Neural crest cell (in vitro differentiated cells): ENCODE measurements at places on chromosomes 11 and 22. TPM values are rescaled to one million over a fixed set of nuclear protein-coding genes. Genes with fewer than 3 reads are reported as not detected.

Gene APOA5
- not detected in 2 replicates for total RNA-seq

Gene PDE2A
- 2.0 and 3.0 TPM in 2 replicates for total RNA-seq

DNA sequence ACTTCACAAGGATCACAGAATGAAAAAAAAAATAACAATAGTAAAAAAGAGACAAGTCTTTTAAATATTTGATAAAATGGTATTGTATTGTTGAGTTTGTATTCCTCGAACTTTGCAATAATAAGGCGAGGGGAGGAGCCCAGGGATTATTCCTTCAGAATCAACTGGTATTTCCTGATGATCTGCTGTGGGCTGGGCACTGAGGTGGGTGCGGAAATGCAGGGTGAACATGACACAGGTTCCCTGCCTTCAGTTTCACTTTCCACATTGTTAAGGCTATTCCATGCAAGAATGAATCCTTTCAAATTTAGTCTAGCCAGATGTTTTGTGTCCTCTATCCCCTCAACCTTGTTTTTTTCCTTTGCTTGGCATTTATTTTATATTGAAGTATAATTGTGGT, 2.1 kb upstream of the EIF3M start:
- no peaks in the 10 kb centered on the region for H3K36me3 ChIP-seq
- H3K4me1 ChIP-seq = peaks cover 30% of the 10 kb centered on the region
- H3K27me3 ChIP-seq = peaks cover 3% of the 10 kb centered on the region
- H3K27ac ChIP-seq = no peak overlapping the region

DNA sequence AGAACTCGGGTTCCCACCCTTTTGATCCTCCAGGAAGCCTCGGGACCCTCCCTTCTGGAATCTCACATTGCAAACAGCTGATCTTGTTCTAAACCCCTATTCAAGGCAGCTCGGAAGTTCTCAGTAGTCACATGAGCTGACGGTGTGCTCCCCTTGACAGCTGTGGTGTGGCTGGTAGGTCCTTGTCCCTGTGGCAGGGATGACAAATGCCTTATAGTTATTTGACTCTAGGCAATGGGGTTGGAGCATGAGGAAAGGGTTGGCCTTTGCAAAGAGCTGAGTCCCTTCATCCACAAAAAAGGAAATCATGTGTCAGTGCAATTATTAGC, 23.6 kb downstream of the EIF4G2 start:
- no peaks in the 10 kb centered on the region for H3K36me3 ChIP-seq
- H3K4me1 ChIP-seq = peaks cover 16% of the 10 kb centered on the region
- H3K27me3 ChIP-seq = no peaks in the 10 kb centered on the region
- no peak for DNase-seq
